T-cell (primary cell): ENCODE measurements at places on chromosomes 1 and 21.

- DNase-seq = no peak
Observed at GRCh38 chr1:232868793-232869491, 63.7 kb downstream of the MAP10 start.

GRCh38 chr1:199292896-199293295 lies 654.1 kb downstream of the PTPRC start:
- no peak for DNase-seq

GRCh38 chr1:16915627-16915973 lies 6.1 kb upstream of the CROCC start:
- no peak for DNase-seq

DNA sequence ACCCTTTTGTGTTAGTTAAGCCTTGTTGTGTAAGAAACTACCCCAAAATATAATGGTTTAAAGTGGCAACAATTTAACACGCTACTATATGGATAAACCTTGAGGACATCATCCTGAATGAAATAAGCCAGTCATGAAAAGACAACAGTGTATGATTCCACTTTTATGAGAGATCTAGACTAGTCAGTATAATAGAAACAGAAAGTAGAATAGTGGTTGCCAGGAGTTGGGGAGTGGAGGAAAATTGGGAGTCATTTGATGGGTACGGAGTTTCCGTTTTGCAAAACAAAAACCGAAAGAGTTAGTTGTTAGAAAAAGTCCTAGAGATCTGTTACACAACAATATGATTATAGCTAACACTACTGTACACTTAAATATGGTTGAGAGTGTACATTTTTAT lies 16.0 kb upstream of the CHIA start:
- DNase-seq = no peak

DNA sequence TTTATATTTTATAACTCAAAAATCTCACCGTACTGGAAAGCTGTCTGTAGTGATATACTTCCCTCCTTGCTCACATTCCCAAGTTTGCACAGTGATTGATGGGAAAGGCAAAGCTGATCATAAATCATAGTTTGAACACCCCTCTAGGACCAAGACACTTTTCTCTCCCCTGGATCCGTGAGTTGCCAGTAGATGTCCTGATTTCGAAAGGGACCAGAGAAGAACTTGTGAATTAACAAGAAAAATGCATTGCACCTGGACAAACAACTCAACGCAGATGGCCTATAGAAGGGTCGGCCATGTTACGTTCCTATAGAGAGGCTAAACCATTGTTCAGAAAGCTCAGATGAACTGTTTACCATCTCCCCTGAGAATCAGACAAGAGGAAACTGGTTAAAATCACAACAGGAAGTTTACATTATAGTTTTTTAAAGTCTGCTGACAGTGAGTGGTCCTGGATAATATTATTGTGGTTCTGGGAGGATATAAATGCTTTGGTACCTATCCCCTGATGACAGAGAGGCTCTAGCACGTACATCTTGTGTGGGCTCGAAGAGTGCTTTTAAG lies 124.0 kb upstream of the SLC45A1 start:
- DNase-seq = no peak
